ENCODE measurements at places on chromosomes 7 and 10.
A peak's percentile ranks its signal among the peaks of the same experiment; 100 is the strongest.

- DNase-seq, result no peak
Observed at GRCh38 chr10:6470894-6471618, 109.0 kb downstream of the PRKCQ start.

- DNase-seq, result no peak
Observed at GRCh38 chr10:31353574-31353973, 34.6 kb downstream of the ZEB1 start.

- no peak for DNase-seq
Observed at GRCh38 chr10:58555170-58555929, 42.7 kb downstream of the BICC1 start.

DNA sequence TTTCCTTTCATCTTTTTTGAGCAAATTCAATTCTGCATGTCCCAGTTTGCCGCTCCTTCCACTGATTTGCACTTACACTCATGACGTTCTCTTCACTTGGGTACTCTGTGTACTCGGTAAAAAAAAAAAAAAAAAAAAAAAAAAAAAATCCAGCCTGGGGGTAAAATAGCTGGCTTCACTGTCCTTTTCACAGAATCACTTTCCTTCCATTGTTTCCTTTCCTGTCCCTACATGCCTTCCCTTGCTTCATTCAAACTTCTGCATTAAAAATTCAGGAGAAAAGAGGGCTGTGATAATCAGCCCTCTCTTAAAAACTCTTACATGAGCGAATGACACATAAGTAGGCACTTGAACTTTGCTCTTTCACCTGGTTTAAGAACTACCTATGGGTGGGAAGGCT, 8.7 kb downstream of the ANKRD1 start:
- DNase-seq, result no peak

DNA sequence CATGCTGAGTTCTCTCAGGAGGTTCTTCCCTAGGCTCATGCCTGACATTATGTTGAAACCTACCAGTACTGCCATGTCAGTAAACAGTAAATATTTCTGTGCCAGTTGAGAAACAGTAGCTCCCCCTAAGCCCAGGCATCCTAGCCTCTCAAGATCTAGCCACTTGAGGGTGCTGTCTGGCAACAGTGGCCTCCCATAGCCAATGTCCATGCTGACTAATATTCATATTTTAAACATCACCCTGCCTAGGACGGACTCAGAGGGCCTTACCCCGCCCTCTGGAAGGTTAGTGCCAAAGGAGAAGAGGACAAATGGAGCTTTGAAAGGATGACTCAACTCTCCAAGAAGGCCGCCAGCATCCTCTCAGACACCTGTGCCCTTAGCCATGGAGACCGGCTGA, 7.7 kb downstream of the ACSM6 start:
- DNase-seq, result no peak

DNA sequence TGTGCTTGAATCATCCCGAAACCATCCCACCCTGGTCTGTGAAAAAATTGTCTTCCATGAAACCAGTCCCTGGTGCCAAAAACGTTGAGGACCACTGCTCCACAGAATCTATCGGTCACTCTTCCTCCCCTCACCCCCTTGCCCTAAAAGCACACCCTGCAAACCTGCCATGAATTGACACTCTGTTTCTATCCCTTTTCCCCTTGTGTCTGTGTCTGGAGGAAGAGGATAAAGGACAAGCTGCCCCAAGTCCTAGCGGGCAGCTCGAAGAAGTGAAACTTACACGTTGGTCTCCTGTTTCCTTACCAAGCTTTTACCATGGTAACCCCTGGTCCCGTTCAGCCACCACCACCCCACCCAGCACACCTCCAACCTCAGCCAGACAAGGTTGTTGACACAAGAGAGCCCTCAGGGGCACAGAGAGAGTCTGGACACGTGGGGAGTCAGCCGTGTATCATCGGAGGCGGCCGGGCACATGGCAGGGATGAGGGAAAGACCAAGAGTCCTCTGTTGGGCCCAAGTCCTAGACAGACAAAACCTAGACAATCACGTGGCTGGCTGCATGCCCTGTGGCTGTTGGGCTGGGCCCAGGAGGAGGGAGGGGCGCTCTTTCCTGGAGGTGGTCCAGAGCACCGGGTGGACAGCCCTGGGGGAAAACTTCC, 784 bp upstream of the SERPINE1 start:
- DNase-seq, result no peak

DNA sequence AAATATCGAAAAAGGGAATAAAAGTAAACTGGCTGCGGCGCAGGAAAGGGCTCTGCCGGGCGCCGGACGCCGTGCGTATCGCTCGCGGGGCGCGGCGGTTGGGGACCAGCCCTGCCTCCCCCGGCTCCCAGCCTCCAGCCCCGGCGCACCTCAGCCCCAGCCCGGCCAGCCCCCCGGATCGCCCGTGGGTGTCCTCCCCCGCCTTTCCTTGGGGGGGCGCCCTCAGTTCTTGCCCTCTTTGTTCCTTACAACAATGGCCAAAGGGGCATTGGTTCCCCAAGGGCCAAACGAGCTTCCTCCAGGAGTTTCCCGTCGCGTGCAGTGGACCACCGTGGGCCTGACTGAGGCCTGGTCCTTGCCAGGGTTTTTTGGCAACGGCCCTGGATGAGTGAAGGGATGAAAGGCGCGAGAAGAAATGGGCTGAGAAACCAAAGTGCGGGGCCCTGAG, 1.2 kb downstream of the MACROH2A2 start:
- DNase-seq, result no peak

DNA sequence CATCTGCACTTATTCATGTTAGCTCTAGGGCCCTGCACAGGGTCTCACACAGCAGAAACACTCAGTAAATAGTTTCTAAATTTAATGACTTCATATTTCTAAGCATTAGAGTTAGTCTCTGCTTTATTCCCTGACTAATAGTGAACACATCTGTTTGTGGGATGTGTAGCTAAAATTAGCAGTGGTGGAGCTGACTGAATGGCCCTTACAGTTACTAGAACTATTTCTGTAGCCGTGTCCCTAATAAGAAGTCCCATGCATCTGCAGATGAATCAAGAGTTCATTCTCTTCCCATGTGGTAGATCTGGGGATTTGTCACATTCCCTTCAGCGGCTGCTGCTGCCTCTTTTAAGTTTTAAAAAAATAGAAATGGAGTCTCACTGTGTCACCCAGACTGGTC, 11.7 kb downstream of the MAP3K8 start:
- DNase-seq, result no peak

DNA sequence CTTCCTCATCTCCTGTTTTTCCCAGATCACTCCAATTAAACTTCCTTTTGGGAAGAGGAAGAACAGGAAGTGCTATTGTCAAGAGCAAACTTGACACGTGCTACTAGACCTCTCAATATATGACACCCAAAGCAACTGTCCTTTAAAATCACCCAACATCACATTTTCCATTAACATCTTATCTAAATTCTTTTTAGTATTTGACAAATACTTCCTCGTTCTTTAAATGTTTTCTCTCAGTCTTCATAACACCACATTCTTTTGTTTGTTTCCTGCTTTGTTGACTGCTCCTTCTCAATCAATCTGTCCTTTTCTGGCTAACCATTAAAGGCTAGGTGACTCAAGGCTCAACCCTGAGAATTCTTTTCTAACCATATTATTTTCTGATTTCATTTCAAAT, 7.1 kb upstream of the TFPI2 start:
- no peak for DNase-seq

DNA sequence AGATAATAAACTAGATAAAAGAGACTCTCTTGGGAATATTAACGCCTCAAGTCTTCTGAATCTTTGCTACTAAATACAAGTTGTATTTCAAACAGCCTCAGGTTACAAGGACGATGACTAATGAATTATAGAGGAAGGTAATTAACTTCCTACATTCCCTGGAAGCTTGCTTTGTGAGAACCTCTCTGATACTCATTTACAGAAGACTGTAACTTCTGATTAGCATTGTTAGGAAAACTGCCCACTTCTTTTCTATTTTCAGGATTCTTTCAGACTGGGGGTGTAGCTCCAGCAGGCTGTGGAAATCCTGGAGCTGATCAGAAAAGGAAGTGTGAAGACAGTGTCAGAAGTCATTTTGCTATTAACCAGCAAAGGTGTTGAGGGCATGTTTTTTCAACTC, 316.7 kb upstream of the NPSR1 start:
- DNase-seq, result no peak

DNA sequence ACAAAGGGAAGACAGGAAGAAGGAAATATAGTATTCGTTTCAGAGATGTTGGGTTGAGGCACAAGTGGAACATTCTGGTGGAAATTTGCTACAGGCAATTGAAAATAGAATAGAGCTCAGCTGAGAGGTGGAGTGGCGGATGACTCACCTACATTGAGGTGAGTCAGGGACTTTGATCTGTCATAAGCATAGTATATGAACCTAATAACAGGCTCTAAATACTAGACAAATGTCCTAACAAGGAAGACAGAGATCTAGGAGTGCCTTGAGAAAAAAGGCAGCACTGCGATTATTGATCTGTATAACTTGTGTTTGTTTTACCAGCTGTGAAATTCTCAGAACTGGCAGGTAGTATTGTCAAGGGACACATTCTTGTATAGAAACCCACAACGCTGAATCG, 907 bp upstream of the IFRD1 start:
- DNase-seq, result peak; percentile 23

GRCh38 chr7:70033226-70033625, 435.0 kb downstream of the AUTS2 start:
- DNase-seq, result no peak

- DNase-seq, result no peak
Observed at GRCh38 chr7:117217106-117218035, 105.5 kb downstream of the WNT2 start.

- no peak for DNase-seq
Observed at GRCh38 chr7:83930262-83930661, 264.3 kb downstream of the SEMA3A start.

DNA sequence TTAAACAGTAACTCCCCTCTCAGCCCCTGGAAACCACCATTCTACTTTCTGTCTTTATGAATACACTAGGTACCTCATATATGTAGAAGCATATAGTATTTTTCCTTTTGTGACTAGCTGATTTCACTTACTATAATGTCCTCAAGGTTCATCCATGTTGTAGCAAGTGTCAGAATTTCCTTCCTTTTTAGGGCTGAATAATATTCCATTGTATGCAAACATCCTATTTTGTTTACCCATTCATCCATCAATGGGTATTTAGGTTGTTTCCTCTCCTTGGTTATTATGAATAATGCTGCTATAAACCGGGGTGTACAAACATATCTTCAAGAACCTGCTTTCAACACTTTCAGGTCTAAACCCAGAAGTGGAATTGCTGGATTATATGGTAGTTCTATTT, 125.3 kb downstream of the SGMS1 start:
- DNase-seq, result no peak

DNA sequence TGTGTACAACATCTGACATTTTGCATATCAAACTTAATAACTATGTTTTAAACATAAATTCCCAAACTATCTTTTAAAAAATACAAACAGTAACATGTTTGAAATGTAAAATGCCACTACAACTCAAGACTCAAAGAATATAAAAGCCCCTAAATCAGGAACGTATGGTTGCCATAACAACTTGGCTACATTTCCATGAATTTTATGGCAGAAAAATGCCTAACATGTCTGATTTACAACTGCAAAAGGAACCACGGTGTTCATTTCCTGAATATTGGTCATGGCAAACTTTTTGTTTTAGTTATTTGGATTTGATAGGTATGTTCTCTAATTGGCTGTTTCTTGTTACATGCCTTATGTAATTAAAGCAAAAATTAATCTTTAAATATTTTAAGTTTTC, 2.0 kb downstream of the SOSTDC1 start:
- DNase-seq, result no peak

DNA sequence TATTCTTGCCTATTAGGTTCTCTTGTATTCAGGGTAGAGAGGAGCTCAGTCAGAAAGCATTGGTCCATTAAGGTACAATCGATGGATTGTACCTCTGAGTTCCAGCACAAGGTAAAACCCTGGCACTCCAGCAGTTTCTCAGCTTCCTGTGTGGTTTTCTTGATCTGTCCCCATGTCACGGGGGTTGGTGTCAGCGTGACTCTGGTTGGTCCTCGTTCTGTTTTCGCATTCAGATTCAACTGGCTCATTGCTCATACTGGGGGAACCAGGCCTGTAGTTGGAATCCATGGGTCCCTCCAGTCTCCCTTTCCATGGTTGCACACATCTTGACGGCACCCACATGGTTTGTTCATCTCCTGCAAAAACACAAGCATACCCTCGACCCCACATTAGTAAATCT, 32.7 kb upstream of the RASGEF1A start:
- DNase-seq, result no peak

Data from activated T-helper 1 cell treated with anti-CD3 and anti-CD28 coated beads, Interleukin-2, amount 50 U/mL, for 16 hours (primary cell).